Stimulated activated CD4-positive, alpha-beta T cell treated with anti-CD3 and anti-CD28 coated beads, Interleukin-1b, Interleukin-23, amount 100 ng/mL, for 4 hours (primary cell): ENCODE measurements at places on chromosomes 3 and 15.

DNA sequence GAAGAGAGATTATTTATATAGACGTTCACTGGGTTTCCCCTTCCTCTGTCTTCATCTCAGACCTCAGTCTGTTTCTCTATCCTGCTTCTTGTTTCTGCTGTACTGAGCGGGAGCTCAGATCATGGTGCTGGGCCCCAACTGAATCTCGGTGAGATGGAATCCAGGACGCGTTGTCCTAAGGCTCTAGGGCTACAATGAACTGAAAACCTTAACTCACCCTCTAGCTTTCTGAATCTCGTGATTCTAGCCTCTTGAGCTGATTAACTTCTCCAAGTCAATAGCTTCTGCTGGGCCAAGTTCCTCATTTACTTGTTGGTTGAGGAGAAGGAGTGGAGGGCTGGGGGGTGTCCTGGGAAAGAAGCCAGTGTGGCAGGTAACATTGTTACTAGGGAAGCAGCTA is 32.7 kb upstream of the MAP3K13 start:
- DNase-seq = no peak

DNA sequence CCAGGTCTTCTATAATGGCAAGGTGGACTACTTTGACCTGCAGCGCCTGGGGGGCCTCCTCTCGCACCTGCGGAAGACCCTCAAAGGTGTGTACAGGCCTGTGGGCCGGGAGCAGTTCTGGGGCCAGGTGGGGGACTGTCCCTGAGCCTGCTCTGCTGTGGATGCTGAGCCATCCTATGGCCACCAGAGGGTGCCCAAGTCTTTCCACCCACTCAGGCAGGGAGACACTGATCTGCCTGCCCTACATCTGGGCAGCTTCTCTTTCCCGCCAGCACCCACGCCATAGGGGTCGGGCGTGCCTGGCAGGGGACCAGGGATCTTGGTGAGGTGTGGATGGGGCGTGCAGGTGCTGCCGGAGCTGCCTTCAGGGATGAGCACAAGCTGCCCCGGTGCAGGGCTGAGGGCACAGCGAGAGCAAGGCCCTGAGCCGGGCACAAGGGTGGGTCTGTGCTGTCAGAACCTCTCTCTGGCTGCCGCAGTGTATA is 14.1 kb downstream of the RNF123 start:
- peak; percentile 37 for DNase-seq

- no peak for DNase-seq
These were observed 6.9 kb upstream of the CX3CR1 start for GRCh38 chr3:39286771-39287170.

GRCh38 chr3:67648229-67648628 is 6.2 kb downstream of the SUCLG2 start:
- DNase-seq = no peak

DNA sequence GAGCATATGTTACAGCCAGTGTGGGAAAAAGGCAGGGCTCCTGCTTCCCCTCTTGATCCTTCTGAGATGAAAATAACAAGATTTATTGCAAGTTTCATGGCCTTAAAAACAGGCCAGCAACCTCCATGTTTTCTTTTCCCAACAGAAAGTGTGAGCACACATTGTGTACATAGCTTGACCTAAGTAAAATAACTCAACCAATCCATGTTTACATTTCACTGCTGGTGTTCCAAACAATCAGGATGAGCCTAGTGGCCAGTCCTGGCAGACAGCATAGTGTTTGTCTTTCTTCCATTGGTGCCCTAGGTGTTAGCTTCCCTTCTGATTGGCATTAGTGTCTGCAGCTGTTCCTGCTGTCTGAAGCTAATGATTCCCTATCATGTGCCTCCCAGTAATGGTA is 847.7 kb downstream of the EPHA3 start:
- DNase-seq = no peak

- no peak for DNase-seq
These were observed 113.8 kb upstream of the COL8A1 start for GRCh38 chr3:99524559-99524958.

DNA sequence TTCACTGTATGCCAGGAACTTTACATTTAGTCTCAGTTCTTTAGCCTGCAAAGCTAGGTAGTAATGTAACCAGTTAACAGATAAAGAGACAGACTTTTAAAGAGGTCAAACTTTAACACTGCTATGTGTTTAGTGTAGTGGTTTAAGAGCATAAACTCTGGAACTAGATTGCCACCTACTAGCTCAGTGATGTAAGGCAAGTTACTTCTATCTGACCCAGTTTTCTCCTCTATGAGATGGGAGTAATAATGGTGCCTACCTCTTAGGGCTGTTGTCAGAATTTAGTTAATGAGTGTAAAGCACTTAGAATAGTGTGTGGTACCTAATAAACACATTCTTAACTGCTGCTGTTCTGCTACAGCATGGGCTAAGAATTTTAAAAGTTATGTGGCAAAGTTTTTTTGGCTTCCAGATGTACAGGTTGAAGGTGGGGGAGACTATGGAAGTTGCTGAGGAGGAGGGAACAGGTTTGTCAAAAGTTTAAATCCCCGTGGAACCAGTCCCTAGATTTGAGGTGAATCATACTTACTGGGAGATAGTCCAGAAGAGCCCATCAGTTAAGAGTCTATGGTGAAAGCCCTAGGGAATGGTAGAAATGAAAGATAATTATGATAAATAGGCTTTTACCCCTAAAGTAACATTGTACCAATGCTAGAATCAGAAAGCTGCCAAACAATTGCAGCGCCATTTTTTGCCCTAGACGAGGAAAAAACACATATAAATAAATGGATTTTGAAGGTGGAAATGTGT is 13.9 kb downstream of the TSC22D2 start:
- DNase-seq = no peak

- DNase-seq = no peak
These were observed 19.9 kb downstream of the RPLP1 start for GRCh38 chr15:69472562-69472961.

DNA sequence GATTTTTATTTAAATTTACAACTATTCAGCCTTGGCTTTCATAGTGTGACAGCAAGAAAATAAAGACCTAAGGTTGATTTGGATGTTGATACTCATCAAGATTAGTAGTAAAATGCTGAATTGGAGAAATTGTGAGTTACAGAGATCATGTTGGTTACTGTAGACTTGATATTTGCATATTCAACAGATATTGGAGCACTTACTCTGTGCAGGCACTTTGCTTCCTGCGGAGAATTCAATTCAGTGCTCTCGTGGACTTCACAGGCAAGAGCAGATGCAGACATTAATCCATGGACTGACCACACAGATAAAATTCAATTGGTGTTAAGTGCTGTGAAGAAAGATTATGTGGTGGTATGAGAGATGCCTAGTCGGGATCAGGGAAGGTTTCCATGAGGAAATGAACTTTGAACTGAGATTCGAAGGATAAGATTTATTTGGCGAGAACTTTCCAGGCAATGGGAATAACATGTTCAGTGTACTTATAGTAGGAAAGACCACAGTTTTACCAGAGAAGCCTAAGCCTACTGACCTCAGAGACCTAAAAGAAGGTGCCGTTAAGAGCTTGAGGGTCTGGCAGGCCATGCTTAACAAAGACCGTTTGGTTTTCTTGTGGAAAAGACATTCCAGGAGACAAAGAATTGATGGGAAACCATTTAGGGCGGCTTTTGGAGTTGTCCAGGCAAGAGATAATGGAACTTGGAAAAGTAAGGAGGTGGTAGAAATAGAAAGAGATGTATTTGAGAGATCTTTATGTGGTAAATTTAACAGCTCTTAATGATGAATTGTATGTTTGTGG is 4.3 kb downstream of the SELENOT start:
- DNase-seq = no peak

DNA sequence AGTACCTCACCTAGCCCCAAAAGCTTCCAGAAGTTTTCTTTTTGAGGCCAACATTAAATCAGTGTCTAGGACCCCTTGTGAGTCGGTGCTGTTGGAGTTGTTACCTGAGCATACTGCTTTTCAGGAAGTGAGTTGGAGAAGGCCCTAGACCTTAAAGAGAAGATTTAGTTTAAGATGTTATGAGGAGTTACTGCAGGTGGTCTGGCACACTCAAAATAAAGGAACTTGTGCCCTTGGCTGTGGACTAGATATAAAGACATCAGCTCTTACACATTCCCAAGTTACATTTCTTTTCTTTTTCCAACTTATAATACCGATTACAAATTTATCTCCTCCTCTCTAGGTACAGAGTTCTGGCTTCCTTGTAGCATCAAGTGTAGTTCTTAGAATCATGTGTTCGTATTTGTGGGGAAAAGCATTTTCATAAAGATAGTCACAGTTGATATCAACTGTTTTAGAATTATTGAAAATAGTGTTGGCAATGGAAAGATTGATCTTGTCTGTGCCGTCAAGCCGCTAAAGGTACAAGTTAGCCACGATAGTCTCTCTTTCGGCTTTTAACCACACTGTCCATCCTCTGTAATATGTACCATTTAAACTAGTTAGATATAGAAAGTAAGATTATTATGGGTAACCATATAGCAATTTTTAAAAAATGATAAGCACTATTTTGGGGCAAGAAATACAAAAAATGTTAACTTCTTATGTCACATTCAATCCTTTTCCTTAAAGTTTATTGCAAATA is 8.6 kb downstream of the ZIC1 start:
- no peak for DNase-seq

DNA sequence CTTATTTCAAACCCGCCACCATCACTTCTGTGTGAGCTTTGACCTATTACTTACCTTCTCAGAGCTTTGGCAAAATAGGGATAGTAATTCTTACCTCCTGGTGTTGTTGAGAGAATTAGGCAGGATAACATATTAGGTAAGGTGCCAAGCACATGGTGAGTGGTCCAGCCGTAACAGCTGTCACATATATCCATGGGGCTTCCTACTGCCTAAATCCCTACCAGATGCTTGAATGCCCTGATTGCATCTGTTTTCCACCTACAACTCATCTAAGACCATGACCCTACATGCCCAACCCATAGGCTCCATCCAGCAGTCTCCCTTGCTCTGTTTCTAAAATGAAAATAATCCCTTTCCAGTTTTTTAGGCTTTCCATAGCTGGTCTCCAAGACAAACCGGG is 162.3 kb upstream of the NR2E3 start:
- no peak for DNase-seq

- DNase-seq = no peak
These were observed 175.9 kb downstream of the VGLL3 start for GRCh38 chr3:86814918-86815655.

DNA sequence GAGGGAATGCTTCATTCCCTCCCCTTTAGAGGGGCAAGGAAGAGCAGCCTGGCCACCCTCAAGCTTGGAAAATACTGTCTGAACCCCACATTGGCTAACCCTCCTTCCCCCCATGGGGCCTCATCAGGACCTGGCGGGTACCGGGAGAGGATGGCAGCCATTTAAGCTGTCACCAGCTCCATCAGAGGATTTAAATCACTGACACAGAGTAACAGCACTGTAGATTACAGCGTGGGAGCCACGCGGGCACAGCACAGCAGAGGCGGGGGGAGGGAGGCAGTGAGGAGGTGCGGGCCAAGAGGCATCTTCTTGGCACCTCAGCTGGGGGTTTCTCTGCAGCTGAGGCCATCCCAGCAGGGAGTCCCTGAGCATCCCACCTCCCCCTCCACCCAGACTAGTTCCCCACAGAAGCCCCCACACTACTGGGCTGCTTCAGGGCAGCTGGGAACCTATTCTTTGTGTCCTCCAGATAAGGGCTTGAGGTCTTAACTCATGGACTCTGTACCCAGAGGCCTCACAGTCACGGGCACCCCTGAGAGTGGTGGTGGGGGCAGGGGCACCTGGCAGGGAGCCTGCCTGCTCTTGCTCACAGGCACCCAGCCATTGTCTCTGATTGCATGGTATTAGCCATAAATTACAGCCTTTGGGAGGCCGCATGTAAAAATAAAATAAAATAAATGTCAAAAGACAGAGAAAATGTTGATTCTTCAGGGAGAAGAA is 21.9 kb upstream of the CACNA2D2 start:
- no peak for DNase-seq

- DNase-seq = no peak
These were observed 71.6 kb upstream of the ACP3 start for GRCh38 chr3:132245552-132246142.

GRCh38 chr3:11535243-11535960 is 108.3 kb downstream of the VGLL4 start:
- no peak for DNase-seq

DNA sequence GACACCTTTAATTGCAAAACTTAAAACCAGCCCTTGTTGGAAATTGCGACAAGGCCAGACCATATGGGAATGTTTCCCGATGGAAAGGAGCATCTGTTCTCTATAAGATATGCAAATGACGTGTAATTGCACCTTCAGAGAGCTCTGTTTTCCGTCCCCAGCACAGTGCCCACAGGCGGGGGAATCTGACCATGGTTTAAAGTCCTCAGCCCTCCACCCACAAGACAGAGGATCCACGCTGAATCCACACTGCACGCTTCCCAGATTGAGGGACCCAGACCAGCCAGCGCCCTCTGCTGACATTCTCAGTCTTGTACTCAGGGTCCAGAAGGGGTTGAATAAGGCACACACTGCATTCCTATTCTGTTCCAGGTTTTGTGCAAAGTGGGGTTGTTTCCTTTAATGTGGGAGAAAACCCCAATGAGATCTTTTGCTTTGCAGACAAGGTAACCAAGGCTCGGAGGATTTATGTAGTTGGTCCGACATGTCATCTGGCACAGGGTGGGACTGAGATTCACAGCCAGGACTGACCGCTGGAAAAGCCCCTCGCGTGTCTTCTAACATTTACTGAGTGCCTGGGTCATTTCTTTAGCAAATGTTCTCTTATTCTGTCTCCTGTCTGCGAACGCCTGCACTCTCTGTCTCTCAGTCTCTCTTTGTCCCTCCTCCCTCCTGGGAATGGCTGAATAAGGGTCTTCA is 36.8 kb upstream of the KLHL25 start:
- peak; percentile 23 for DNase-seq

DNA sequence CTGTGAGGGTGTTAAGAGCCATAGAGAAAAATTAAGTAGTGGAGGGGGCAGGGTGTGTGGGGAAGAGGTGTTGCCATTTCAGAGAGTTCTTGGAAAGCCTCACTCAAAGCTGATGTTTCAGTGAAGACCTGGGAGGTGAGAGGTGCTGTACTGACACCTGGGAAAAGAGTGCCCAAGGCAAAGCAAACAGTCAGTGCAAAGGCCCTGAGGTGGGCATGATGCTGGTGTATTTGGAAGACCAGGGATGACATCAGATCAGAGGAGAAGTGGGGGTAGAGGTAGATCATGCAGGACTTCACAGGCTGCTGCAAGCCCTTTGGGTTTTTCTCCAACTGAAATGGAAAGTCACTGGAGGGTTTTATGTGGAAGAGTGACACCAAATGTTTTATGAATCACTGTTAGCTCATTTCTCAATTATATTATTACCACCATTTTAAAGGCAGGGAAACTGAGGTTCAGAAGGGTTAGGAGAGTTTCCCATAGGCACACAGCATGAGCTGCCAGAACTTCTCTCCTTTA is 42.8 kb upstream of the SMAD3 start:
- no peak for DNase-seq

DNA sequence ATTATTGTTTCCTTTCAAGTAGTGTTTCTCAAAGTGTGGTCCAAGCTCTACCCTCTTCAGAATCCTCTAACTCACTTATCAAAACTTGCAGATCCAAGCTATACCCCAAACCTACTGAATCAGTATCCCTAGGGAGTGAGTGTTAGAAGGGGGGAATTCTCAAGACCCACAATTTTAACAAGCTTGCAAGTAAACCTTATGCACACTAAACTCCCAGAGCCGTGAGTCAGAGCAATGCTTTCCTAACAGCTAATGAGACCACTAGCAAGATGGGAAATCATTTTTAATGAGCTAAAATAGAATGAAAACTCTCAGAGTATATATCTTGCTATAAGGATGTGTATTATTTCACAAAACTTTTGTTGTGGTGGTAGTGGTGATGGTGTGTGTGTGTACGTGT is 41.1 kb upstream of the SRGAP3 start:
- no peak for DNase-seq
